ENCODE measurements at places on chromosomes 5 and 9.

GRCh38 chr9:73080110-73080694 lies 71.5 kb upstream of the ANXA1 start:
- DNase-seq = no peak

- DNase-seq = no peak
These were observed 357.8 kb upstream of the RGMB start for GRCh38 chr5:98415663-98416062.

DNA sequence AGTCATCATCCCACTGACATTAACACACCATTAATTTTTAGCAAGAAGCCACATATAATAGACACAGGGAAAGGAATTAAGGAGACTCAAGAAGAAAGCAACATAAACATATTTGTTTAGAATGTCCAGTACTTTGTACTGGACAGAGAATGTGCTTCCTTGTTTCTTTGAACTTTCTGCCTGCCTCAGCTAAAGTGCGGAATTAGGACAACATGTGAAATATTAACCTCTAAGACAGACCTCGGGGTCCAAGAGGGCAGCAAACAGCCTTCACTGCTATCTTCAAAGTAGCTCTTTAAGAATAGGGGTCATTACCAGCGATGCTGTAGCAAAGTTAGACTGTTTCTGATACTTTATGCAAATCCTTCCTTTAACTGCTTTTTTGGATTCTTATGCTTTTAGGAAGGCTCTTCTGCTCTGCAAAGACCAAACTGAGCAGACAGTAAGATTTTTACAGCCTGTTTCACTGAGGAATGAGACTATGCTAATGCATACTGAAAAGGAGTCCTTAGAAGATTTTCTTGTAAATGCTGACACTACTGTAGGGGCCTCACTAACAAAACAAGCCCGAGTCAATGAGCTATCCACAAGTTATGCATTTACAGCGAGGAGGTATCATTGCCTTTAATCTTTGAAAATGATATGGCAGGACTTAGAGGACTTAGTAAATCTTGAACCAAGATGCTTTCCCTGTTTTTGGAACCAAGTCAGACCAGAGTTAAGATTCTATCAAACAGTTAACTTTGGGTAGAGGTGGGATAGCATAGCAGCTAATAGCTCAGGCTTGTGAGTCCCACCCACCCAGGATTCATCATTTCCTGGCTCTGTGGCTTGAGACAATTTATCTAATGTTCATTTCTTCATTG lies 23.8 kb downstream of the DAB2 start:
- DNase-seq = no peak

DNA sequence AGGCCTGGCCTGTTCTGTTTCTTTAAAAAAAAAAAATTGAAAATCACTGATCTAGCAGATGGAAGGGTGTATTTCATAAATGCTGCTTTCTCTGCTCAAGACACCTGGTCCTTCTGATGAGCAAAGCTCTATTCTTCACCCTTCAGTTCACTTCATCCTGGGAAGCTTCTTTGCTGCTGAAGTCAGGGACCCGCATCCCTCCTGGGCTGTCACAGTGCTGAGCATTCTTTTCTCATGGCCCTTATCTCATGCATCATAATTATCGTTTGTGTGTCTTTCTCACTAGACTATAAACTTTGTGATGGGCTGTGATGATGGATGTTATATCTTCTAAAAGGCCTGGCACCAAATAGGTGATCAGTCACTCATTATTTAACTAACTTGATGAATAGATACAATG lies 461.0 kb downstream of the GADD45G start:
- no peak for DNase-seq

DNA sequence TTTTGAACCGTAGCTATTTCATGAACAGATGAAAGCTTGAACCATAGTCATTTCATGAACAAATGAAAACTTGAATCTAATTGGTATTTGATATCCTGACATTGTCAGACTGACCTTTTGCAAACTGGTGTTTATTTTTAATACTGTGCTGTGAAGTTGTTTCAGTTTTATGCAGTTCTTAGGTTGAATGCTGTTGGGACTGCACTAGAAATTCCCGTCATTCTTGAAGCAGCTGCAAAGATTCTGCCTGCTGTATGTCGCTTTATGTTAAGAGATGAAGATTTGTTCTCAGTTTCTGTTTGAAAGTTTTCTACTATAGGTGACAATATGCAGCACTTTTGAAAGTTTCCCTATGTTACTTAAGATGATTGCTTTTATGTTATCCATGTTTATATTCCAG lies 22.5 kb upstream of the FAM120AOS start:
- DNase-seq = no peak

DNA sequence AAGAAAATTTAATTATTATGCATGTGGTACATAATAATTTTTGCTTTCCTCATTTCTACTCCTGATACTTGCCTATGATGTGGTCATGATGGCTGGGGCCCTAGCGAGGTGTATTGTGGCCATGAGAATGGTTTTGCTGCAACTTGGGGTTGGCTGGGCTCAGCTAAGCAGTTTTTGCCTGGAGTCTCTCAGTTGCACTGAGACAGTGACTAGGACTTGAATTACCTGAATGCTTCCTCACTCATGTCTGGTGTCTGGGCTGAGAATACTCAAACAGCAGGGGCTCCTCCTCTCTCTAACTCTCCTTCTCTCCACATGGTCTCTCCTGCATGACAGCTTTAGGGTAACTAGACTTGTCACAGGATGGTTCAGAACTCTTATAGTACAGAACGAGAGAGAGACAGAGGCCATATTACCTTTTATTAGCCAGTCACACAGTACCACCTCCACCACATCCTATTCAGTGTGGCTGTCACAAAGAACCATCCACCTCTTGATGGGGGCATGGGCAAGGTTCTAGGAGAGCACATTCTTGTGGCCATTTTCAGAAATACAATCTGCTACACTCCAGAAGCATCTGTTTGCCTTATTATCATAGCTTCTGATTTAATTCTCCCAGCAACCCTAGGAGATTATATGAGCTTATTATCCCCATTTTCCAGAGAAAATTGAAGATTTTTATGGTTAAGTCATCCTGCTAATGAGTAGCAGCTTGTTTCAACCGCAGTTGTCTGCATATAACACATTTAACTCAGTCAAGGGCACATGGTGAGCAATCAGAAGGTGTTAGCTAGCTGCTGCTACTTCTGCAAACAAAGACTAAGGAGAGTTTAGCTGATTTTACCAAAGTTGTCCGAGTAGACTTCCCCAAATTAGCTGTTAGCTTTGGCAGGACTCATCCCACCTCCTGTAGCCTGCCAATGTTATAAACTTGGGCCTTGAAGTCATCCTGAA lies 245.1 kb downstream of the DOCK8 start:
- no peak for DNase-seq

DNA sequence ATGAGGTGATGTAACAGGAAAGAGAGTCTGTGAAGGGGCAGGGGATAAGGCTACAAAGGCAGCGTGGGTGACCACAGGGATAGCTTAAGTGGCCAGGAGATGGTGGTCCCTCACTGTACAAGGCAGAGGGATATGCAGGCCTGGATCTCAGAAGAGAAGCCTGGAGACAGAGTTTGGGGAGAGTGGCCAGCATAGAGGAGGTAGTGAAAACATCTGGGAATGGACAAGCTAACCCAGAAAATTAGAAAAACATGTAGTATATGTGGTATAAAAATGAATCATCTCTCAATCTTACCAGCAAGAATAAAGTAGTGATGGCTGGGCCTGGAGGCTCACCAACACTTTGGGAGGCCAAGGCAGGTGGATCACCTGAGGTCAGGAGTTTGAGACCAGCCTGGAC lies 349.2 kb upstream of the KLF4 start:
- no peak for DNase-seq

DNA sequence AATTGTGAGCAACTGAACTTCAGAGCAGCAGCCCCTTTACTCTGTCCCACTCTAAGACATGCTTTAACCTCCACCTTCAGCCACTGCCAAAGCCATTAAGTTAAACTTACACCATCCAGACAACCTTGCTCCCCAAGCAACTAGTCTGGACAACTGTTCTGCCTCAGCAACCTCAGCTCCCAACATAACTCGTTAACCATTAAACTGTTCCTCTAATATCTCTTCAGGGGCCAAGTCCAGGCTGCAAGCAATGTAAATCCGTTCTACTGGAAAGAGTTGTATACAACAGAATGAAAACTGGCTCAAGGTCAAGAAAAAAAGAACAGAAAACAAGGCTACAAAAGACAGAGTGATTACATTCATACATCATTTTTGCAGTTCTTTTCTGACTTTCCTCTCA lies 131.7 kb upstream of the TARS1 start:
- no peak for DNase-seq

DNA sequence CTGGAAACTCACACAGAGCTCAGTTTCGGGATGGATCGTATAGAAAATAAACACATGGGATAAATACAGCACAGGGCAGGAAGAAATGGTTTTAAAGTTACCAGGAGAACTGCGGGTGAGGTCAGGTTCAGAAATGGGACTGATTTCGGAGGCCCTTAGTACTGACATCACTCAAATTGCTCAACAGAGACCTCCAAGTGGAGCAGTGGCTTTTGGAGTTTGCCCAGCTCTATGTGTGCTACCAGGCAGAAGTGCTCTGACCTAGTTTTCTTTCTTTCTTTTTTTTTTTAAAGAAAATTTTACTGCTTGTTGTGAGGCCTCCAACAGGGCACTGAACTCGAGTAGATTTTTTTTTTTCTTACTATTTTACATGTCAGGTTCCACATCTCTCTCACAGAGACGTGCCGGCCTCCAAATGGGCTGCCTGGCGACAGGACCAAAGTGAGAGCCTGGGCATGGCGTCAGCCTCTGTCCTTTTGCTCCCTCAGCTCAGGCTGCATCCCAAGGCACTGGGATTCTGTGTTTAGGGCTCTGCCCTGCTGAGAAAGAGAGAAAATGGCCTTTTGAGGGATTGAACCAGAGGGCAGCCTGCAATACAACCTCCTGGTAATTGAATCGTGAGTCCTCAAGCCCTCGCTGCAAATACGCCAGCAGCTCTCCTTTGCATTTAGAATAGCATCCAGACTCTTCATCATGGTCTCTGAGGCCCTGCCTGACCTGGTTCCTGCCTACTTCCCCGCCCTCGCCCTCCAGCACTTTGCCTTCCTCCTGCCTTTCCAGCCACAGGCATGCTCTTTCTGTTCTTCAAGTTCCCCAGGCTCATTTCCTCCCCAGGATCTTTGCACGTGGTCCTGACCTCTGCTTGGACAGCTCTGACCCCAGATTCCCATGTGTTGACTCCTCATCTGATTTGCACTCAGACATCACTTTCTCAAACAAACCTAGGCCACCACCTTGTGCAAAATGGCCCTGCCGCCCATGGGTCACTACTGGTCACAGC lies 173.5 kb downstream of the FGF1 start:
- DNase-seq = peak; percentile 60

DNA sequence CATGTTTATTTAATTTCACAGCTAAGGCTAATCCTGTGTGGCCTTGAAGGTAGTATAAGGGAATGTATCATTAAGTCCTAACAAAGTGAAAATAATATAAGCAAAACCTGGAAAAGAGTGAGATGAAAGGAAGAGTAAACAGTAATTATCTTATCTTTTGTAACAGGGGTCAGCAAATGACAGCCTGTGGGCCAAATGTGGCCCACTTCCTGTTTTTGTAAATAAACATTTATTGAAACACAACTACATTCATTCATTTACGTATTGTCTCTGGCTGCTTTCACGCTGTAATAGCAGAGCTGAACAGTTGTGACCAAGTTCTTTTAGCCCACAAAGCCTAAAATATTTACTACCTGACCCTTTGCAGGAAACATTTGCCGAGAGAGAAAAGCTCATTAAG lies 78.4 kb upstream of the HTR4 start:
- no peak for DNase-seq

DNA sequence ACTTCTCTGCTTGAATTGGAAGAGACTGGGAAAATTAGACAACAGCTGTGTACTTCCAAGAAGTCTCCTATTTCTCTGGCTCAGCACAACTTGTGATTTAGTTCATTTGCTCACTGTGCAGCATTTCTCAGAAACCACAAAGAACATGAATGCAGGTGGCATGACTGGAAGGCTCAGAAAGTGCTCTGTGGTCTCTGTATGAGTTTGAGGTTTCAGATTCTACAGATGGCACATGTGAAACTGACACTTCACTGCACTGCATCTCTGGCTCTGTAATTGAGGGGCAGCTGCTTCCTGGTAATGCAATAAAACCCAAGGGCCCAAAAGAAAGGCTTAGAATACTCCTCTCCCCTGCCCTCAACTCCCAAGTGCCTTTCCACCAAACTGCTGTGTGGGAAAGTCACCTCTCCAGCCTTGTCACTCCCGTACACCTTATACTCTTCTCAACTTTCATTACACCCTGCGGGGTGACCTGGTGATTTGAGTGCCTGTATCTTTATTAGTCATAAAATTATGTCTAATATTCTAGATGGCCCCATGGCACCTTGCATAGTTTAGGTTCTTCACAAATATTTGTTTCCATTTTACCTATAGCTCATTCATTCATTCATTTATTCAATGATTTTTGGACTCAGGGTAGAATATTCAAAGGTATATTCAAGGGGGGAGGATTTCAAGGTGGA lies 82.5 kb downstream of the ESM1 start:
- DNase-seq = no peak

Data from right cardiac atrium (tissue), 5 donors.